ENCODE measurements at places on chromosomes 3 and 15.

DNA sequence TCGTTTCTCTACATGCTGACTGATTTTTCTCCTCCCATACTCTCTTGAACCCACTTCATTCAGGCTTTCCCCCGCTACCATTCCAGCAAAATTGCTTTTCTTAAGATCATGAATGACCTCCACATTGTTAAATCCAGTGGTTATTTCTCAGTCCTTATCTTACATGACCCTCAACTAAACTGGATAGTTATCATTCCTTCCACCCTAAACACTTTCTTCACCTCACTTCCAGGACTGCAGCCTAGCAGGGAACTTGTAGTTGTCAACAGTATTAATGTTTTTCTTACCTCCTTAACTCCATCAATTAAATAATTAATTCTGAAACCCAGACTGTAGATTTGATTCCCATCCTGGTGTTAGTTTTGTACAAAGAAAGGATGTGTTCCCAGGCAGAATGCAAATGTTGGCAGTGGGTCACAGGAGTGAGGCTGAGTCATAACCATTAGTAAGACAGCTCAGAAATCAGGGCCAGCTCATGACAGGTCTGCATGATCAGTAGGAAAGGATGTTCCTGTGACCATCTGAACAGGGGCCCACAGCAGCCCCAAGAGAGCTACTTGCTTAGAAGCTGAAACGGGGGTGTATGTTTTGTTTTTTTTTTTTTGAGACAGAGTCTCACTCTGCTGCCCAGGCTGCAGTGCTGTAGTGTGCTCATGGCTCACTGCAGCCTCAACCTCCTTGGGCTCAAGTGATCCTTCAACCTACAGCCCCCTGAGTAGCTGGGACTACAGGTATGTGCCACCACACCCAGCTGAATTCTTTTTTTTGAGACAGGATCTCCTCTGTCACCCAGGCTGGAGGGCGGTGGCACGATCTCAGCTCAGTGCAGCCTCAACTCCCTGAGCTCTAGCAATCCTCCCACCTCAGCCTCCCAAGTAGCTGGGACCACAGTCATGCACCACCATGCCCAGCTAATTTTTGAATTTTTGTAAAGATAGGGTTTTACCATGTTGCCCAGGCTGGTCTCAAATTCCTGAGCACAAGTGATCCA, 9.1 kb downstream of the BCL2L10 start:
- DNase-seq: no peak

- no peak for DNase-seq
These were observed 21.8 kb upstream of the LIMD1 start for GRCh38 chr3:45572755-45573154.

DNA sequence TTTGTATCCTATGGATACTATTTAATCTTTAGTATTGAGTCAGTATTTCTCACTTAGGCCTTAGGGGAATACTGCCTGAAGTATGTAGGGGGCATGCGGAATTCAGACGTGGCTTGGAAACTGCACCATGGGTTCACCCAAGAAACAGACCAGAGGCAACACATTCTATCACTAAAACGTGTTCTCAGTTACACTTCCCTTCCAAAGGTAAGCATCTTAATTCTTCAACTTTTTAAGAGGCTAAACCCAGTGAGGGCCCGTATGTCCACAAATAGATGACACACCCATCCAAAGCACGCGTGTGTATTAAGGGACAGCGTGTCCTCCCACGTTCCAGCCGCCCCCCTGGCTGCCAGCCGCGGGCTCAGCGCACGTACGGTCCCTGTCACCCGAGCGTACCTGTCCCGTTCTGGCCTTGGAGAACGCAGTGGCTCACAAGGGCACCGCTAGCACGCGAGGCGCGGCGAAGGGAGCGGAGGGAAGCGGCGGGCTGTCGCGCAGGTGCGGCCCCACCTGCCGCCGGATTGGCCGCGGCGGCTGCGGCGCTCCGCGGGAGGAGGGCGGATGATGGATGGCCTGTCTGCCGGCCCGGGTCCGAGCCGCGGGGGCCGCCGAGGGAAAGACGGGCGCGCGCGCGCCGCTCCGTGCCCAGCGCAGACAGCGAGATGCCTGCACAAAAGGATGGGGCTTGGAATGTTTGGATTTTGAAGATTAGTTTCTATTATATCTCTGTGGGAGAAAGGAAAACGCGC, 1003.9 kb upstream of the NR2F2 start:
- no peak for DNase-seq

DNA sequence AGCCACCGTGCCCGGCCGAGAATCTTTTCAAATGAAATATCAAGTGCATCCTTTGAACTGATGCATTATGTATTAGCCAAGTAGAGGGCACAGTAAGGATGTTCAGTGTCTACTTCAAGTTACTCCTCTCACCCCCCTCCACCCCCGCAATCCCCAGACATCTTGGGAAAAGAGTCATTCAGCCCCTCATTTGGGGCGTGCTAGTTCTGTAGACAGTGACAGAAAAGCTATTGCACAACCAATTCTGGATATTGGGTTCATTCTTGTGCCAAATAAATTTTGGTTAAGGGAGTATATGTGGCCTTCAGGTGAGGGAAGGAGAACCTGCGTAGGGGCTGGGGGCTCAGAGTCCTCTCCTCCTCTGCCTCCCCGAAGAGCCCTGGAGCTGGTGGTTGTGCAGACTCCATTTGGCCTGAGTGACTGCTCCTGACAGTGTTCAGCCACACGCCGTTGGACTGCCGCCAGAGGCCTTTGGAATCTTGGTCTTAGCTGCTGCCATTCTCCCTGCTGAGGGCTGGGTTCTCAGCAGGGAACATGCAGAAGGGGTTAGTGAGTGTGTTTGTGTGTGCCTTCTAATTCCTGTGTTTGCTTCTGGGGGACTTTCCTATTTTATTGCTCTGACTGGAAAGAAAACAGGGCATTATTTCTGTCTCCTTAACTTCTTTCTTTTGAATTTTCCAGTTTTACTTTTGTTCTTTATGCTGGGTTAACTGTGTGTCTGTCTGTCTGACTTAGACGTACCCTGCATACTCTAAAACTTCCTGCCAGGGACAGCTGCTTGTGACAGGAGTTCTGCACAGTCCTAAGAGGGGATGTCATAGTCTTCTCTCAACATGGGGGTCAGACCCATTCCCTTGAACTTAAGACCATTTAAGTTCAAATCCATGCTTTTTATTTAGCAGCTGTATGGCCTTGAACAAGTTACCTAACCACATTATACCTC, 21.0 kb downstream of the RARB start:
- DNase-seq: no peak

DNA sequence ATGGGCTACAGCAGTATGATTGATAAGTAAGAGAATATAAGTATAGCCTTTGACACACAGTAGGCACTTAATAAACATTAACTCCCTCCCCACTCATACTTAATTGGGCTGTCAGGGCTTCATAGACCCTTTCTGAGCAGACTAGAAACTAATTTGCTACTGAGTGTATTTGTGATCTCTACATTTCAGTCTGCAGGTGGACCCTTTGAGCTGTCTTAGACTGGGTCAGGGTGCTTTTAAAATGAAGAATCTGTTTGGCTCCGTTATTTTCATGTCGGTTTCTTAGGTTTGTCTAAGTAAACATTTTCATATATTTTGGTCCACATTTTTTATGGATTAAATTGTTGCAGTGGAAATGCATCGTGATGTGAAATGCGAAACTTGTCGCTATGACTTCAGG, 50.3 kb upstream of the SELENOK start:
- no peak for DNase-seq

DNA sequence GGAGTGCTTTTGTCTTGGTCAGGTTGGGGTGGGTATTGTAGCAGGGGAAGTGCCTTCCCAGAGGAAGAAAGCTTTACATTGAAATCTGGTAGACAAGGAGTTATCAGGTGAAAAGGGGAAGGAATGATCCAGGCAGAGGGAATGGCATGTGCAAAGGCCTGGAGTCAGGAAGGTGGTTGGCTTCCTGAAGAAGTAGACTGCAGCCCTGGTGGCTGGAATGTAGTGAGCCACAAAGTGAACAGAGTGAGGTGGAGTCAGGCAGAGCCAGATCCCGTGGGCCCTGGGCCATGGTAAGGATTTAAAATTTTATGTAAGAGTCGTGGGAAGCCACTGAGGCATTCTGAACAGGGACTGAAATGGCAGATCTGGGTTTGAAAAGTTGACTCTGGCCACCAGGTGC, 58.3 kb downstream of the RAB11A start:
- DNase-seq: no peak

DNA sequence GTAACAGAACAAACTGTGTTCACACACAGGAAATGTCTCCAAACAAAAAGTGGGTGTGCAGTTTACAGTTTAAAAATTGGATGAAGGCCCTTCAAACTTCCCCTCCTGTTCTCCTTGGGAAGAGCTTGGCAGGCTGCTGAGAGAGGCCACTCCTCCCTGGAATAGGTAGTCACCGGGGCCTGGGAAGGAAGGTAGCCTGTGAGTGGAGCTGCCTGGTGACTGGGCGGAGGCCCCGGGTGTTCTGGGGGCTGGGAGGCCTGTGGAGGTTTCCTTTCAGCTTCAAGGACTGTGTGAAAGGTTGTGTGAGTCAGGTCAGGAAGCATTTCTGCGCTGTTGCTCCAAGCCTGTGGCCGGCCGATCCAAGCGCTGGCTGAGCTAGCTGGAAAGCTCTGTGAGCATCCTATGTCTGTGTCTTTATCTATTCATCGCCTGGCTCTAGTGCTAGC, 14.1 kb downstream of the SLCO3A1 start:
- DNase-seq: no peak
